ENCODE measurements at places on chromosomes 12 and 14. TPM values are rescaled to one million over a fixed set of nuclear protein-coding genes. Genes with fewer than 3 reads are reported as not detected.

Gene ASCL1
- total RNA-seq: not detected

Gene PRIMA1
- total RNA-seq: 0.39 TPM

Gene TAS2R9
- total RNA-seq: not detected

Gene SERPINA10
- 0.04 TPM for total RNA-seq

Gene PPP4R4
- 0.40 TPM for total RNA-seq

Gene FGF6
- total RNA-seq: not detected

Gene TBC1D30
- 1.5 TPM for total RNA-seq

Gene FAM222A
- 7.2 TPM for total RNA-seq

Gene NUP37
- 90.8 TPM for total RNA-seq

Gene KRT79
- 0.05 TPM for total RNA-seq

Gene GLT1D1
- not detected for total RNA-seq

All from A549 treated with CORT108297 at 1 μM for 4 hours (cell line).